ENCODE measurements at places on chromosomes 1 and 21. TPM values are rescaled to one million over a fixed set of nuclear protein-coding genes. Genes with fewer than 3 reads are reported as not detected.

- peaks cover 24% of the 10 kb centered on the region for H3K4me1 ChIP-seq
- H3K4me3 ChIP-seq, result no peak overlapping the region
- no peaks in the 10 kb centered on the region for H3K36me3 ChIP-seq
These were observed 50.4 kb downstream of the MIGA1 start for GRCh38 chr1:77829851-77830250.

The RABGGTB gene
- total RNA-seq, result 57.6 TPM

The GABRD gene
- total RNA-seq, result 0.26 TPM

The TRIM17 gene
- total RNA-seq, result 1.6 TPM

DNA sequence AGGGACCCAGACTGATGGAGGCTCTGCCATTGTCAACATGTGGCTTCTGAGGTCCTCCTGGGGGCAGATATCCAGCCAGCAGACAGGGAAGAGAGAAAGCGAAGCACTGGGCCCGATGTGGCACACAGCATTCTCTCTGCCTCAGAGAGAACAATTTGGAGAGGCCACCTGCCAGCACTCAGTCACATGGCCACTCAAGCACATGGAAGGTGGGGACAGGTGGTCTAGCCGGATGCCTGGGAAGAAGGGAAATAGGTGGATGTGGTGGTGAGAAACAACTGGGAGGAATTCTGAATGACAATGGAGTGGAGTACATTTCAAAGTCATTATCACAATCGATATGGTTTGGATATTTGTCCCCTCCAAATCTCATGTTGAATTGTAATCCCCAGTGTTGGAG, 109.0 kb downstream of the UBE2U start:
- no peak for DNase-seq
- no peak overlapping the region for H3K27ac ChIP-seq
- H3K4me1 ChIP-seq, result no peaks in the 10 kb centered on the region
- H3K4me3 ChIP-seq, result no peak overlapping the region
